ENCODE measurements at places on chromosomes 7 and 10.
A peak's percentile ranks its signal among the peaks of the same experiment; 100 is the strongest.

GRCh38 chr7:2920041-2920440, 75.9 kb upstream of the GNA12 start:
- no peak for DNase-seq

DNA sequence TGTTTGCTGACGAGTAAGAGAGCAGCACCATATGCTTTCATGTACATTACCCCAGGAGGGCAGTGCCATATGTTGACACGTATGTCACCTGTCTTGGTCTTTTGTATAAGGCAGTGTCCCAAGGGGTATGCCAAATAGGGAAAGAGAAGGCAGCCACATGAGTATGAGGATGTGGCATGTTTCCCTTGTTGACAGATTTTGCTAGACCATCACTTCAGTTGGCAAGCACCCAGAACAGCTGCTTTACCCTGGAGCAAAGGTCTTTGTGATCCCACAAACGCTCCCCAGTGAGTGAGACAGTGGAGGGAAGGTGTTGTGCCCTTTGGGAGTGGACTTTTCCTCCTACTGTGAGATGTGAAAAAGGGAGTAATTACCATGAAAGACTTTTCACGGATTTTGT, 350.1 kb downstream of the ETV1 start:
- no peak for DNase-seq

DNA sequence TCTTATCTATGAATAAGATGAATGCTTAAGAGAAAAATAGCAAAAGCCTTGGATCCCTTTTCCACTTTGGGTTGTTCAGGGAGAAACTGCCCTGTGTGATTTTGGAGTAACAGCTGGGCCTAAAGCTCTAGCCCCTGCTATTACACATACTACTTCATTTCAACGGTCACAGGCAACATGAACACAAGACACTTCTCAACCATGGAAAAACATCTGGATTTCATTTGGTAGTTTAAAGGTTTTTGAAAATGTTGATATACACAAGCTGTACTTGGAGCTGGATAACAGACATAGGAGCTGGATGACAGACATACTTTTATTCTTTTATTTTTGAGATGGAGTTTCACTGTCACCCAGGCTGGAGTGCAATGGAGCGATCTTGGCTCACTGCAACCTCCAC, 2.7 kb upstream of the CHUK start:
- no peak for DNase-seq

GRCh38 chr10:109343293-109343692, 580.0 kb downstream of the XPNPEP1 start:
- no peak for DNase-seq

DNA sequence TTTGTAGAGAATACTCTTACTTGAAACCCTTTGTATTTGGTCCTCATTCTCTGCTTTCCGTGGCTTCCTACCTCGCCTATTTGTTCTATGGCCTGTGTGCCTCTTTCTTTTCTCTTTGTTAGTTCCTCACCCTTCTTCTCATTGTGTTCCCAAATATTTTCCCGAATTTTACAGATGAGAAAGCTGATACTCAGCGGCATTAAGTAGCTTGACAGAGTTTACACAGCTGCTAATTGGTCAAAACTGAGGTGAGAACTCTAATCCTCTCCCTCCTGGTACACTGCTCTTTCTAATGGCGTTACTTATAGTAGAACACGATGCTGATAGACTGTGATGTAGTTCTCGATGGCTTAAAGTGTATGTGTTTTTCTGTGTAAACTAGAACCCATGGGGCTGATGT, 80.7 kb upstream of the HDAC9 start:
- DNase-seq = no peak

DNA sequence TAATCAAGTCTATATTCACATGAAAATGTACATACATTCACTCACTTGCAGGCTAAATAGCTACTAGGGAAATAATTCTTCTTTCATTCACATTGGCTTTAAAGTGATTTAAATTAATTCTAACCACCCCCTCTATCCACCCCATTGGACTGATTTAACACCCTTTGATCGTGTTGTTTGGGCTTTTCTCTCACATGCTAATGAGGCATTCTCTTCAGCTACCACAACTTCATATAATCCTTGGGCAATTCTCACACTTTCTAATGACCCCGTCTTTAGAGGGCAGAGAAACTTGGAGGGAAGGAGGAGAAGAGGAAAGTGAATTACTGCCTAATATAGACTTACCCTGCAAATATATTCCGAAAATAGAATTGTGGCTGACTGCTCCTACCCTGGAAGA, 24.6 kb downstream of the GRM3 start:
- no peak for DNase-seq

- DNase-seq = peak; percentile 57
Observed at GRCh38 chr7:100604028-100604975, 2.1 kb downstream of the PCOLCE start.

GRCh38 chr10:97376413-97376812, 24.7 kb downstream of the RRP12 start:
- no peak for DNase-seq

- DNase-seq = no peak
Observed at GRCh38 chr10:52194191-52194590, 119.9 kb upstream of the DKK1 start.

DNA sequence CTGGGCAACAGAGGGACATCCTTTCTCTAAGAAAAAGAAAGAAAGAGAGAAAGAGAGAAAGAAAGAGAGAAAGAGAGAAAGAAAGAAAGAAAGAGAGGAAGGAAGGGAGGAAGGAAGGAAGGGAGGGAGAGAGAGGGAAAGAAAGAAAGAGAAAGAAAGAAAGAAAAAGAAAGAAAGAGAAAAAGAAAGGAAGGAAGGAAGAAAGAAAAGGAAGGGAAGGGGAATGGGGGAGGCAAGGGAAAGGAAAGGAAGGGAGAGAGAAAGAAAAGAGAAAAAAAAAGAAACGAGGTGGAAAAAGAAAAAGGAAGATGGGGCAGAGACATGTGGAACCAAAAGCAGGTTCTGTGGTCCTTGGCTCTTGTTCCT, 82.9 kb upstream of the SMNDC1 start:
- no peak for DNase-seq

- DNase-seq = no peak
Observed at GRCh38 chr7:128743112-128743772, 4.1 kb downstream of the CALU start.

DNA sequence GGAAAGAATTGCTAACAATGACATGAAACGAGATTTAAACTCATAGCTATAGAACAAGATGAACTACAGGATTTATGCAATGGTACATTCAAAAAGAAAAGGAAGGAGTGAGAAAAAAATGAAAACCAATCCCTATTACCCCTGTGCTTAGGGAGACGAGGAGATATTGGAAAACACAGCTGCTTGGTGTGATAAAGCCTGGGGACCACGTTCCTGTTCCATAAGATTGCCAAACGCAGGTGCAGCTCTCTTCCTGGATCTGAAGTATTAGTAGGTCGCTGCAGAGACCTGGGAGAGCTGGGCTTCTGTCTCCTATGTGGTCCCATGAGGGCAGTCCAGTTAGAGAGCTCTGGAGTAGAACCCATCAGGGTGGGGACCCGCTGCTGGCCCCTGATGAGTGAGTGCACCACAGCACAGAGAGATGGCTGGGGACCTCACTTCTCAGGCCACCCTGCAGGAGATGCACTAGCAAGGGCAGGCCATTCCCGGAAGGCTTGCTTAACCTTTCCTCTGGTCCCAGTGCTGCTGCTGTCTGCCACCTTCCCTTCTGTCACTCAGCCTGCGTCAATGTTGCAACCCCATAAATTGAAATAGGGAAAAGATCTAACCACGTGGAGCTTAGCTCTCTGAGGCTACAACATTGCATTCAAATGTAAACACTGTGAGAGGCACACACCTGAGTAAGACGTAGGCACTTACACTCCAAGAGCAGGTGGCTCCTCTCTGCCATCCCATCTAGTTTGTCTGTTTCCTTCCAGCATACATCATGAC, 57.9 kb downstream of the MTPN start:
- DNase-seq = no peak

GRCh38 chr10:52483587-52483986, 169.5 kb downstream of the DKK1 start:
- DNase-seq = no peak

- no peak for DNase-seq
Observed at GRCh38 chr7:105637755-105638154, 56.5 kb upstream of the EFCAB10 start.

- DNase-seq = no peak
Observed at GRCh38 chr7:156236181-156236889, 404.2 kb upstream of the RNF32 start.

- no peak for DNase-seq
Observed at GRCh38 chr7:34165927-34166550, 260.7 kb downstream of the BMPER start.

- no peak for DNase-seq
Observed at GRCh38 chr7:82163586-82163985, 280.0 kb downstream of the CACNA2D1 start.

GRCh38 chr10:69492746-69493462, 41.6 kb downstream of the TSPAN15 start:
- DNase-seq = no peak

- DNase-seq = no peak
Observed at GRCh38 chr10:84156009-84156408, 16.7 kb downstream of the GHITM start.

- DNase-seq = no peak
Observed at GRCh38 chr7:94040254-94040653, 36.1 kb upstream of the BET1 start.

DNA sequence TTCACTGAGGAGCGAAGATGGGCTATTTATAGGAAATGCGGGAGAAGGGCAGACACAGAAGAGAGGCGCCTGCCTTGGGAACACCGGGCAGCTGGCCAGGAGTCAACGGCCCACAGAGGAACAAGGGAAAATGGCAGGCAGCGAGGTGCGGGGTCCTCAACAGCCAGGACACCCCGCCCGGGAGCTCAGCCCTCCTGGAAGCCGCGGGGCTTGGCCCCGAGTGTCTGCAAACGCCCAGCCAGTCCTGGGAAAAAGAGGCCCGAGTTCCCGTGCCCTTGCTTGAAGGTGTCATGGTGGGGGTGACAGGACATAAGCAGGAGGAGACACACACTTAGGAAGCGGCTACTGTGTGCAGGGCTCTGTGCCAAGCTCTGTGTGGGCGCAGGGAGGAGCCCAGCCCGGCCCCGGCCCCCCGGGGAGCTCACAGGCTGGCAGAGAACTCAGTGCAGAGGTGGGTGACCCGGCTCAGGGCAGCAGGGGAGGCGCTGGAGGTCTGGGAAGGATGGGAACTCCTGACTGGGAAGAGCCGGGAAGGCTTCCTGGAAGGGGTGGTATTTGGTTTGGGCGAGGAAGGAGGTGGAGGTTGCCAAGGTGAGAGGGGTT, 79.9 kb downstream of the ELFN1 start:
- no peak for DNase-seq

- DNase-seq = no peak
Observed at GRCh38 chr7:44441079-44441478, 49.4 kb downstream of the NUDCD3 start.

DNA sequence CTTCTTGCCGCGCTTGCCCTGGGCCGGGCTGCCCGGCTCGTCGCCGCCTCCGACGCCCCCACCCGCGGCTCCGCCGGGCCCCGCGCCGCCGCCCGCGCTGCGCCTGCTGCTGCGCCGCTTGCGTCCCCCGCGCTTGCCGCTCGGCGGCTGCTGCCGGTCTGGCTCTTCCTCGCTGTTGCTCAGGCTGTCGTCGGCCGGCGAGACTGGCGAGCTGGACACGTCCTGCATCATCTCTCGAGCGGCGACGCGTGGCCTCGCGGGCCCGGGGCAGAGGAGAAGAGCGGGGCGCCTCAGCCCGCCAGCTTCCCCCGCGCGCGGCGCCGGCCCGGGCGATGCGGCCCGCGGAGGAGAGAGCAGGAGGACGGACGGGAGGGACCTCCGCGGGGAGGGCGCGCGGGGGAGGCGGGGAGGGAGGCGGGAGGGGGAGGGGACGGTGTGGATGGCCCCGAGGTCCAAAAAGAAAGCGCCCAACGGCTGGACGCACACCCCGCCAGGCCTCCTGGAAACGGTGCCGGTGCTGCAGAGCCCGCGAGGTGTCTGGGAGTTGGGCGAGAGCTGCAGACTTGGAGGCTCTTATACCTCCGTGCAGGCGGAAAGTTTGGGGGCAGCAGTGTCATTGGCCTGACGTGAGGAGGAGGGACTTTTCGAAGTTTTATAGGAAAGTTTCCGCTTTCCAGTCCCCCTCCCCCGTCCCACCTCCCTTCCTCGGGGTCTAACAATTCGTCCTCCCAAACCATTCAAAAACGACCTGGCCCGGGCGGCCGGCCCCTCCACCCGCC, at the start of gene TWIST1:
TSS of gene TWIST1 (minus strand) at position 546 of the 779 bp plus-strand sequence. CDS start at position 231, 315 bp downstream.
- DNase-seq = no peak

GRCh38 chr7:22120391-22121053, 174.8 kb upstream of the CDCA7L start:
- no peak for DNase-seq

DNA sequence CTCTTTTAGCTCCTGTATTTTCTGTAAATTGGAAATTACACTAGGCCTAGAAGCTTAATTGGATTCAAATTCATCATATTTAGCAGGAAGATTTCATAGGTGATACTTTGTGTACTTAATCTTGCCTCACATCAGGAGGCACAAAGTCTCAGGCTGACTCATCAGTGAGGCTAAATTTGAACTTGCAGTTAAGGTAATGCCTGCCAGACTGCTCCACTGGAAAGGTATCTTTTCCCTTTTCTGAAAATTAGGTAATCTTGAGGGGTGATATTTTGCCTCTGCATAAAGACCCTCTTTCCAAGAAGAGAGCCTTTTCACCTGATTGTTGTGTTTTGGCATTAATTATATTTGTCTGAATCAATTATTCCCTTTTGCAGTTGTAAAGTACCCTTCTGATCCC, 14.6 kb downstream of the PPIA start:
- no peak for DNase-seq

DNA sequence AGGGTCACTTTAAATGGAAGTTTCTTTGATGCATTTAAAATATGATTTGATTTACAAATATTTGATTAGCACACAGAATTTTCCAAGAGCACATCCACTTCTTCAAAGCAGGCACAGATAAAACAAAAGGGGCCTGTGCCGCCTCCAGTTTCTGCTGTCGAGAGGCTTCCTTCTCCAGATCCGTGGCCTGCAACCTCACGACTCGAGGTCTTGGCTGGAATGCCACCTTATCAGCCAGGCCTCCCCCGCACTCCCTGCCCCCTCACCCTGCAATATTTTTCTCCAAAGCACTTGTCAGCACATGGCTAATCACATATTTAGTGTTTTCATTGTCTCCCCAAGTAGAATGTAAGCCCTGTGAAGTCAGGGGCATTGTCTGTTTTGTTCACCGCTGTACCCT, 12.5 kb downstream of the PYROXD2 start:
- DNase-seq = no peak

- DNase-seq = no peak
Observed at GRCh38 chr10:4344492-4344994, 481.5 kb upstream of the AKR1E2 start.

GRCh38 chr10:69641261-69641980, 11.4 kb downstream of the FAM241B start:
- DNase-seq = no peak
